RWPE2 (cell line): ENCODE measurements at places on chromosomes 13 and 19.

- no peak overlapping the region for H3K4me3 ChIP-seq
- DNase-seq: no peak
- no peak overlapping the region for H3K27ac ChIP-seq
- H3K4me1 ChIP-seq: peaks cover 4% of the 10 kb centered on the region
These were observed 12.3 kb downstream of the RBM26 start for GRCh38 chr13:79393564-79394249.

GRCh38 chr19:43984687-43985000 is 656 bp downstream of the ZNF155 start:
- H3K36me3 ChIP-seq: peaks cover 16% of the 10 kb centered on the region
- H3K27me3 ChIP-seq: no peaks in the 10 kb centered on the region
- no peak for DNase-seq
- no peaks in the 10 kb centered on the region for H3K4me1 ChIP-seq

DNA sequence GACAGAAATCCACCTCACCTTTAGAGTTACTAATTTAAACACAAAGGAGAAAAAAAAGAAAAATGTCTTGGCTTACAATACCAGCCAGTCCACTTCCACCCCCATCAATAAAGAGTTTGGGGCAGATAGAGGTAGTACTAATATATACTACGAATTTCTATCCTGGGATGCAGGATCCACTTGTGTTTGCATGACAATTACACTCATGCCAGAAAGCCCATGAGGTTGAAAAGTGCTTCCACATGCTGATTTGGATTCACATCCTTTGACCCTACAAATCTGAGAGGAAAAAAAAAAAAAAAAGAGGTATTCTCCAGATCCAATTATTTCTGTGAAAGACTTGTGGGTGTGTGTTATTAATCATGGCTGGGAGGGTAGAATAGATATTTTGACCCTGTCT is 335.2 kb downstream of the SLITRK1 start:
- no peak for DNase-seq
- no peaks in the 10 kb centered on the region for H3K36me3 ChIP-seq
- no peak overlapping the region for H3K4me3 ChIP-seq
- no peak overlapping the region for H3K27ac ChIP-seq
- H3K4me1 ChIP-seq: no peaks in the 10 kb centered on the region
- H3K27me3 ChIP-seq: no peaks in the 10 kb centered on the region

DNA sequence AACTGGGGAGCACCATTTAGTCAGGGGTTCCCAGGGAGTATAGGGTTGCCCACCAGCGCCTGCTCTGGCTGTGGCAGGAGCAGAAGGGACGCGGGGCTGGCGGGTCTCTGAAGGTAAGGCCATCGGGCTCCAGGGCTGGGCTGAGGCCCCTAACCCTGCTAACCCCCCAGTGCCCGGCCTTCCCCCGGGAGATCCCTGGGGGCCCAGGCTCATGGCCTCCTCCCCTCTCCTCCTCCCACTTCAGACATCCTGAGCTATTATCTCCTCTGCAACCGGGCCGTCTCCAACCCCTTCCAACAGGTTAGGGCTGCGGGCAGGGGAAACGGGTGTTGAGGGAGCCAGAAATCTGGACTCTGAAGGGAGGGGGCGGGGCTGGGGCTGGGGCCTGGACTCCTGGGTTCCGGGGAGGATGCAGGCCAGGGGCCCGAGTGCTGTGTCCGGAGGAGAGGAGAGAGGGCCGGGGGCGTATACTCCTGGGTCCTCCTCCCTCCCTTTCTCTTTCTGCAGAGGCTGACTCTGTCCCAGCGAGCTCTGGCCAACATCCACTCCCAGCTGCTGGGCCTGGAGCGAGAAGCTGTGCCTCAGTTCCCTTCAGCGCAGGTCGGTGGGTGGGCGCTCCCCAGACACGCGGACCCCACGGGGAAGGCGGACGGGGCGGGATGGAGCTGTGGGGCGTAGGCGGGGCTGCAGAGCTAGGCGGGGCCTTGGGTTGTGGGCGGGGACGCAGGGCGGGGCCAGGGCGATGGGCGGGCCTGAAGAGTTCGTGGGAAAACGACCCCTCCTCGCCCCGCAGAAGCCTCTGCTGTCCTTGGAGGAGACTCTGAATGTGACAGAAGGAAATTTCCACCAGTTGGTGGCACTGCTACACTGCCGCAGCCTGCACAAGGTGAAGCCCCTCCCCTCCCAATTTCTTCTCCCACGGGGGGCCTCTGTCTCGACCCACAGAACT is 15.3 kb downstream of the TTYH1 start:
- H3K27me3 ChIP-seq: no peaks in the 10 kb centered on the region
- H3K4me3 ChIP-seq: peak overlapping the region; percentile 14
- peaks cover 17% of the 10 kb centered on the region for H3K4me1 ChIP-seq
- no peaks in the 10 kb centered on the region for H3K36me3 ChIP-seq
- H3K27ac ChIP-seq: no peak overlapping the region

- DNase-seq: no peak
- H3K36me3 ChIP-seq: no peaks in the 10 kb centered on the region
- no peak overlapping the region for H3K27ac ChIP-seq
- H3K27me3 ChIP-seq: no peaks in the 10 kb centered on the region
- H3K4me3 ChIP-seq: no peak overlapping the region
These were observed 32.6 kb upstream of the RFC3 start for GRCh38 chr13:33785384-33785783.

- DNase-seq: no peak
- no peaks in the 10 kb centered on the region for H3K27me3 ChIP-seq
- H3K36me3 ChIP-seq: no peaks in the 10 kb centered on the region; the same call in 1 of the 2 replicates
- H3K27ac ChIP-seq: no peak overlapping the region
These were observed 88.3 kb upstream of the TEX29 start for GRCh38 chr13:111232191-111232590.

DNA sequence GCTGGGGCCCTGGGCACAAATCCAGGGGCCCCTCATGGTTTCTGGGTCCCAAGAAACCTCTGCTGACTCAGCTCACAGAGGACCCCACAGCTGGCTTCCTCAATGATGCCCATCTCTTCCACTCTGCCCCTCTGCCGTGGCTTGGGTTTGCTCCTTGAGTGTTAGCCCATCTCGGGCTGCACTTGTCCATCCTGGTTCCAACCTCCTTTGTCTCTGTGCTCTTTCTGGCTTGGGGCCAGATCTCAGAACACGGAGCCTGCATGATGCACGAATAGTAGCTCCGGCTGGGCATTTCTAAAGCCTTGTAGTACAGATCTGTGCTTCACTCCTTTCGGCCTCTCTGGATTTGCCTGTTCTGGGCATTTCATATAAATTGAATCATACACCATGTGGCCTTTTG is 53.8 kb downstream of the F2RL3 start:
- H3K4me1 ChIP-seq: no peaks in the 10 kb centered on the region
- no peak for DNase-seq
- no peak overlapping the region for H3K27ac ChIP-seq
- no peaks in the 10 kb centered on the region for H3K36me3 ChIP-seq

GRCh38 chr19:17394891-17395415 is 957 bp upstream of the CCDC194 start:
- no peak for DNase-seq
- H3K36me3 ChIP-seq: no peaks in the 10 kb centered on the region
- H3K4me1 ChIP-seq: no peaks in the 10 kb centered on the region
- H3K4me3 ChIP-seq: no peak overlapping the region
- no peaks in the 10 kb centered on the region for H3K27me3 ChIP-seq
